Spleen (tissue), 13 donors: ENCODE measurements at places on chromosomes 5 and 9. TPM values are rescaled to one million over a fixed set of nuclear protein-coding genes. Genes with fewer than 3 reads are reported as not detected.
A peak's percentile ranks its signal among the peaks of the same experiment; 100 is the strongest.

Gene OR1L6
- total RNA-seq: not detected

DNA sequence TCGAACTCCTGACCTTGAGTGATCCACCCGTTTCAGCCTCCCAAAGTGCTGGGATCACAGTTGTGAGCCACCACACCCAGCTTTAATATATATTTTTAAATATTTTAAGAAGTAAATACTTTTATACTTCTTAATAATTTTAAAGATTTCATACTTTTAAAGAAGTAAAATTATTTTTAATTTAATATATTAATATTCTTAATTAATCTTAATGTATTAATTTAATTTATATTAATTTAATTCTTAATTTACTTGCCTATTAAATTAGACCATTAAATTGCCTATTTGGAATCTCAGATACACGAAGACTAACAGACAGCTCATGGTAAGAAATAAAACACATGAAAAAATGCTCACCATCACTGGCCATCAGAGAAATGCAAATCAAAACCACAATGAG is 1087.4 kb downstream of the CDH18 start:
- H3K36me3 ChIP-seq: no peaks in the 10 kb centered on the region
- no peaks in the 10 kb centered on the region for H3K4me1 ChIP-seq
- H3K4me3 ChIP-seq: no peak overlapping the region
- H3K27ac ChIP-seq: no peak overlapping the region

DNA sequence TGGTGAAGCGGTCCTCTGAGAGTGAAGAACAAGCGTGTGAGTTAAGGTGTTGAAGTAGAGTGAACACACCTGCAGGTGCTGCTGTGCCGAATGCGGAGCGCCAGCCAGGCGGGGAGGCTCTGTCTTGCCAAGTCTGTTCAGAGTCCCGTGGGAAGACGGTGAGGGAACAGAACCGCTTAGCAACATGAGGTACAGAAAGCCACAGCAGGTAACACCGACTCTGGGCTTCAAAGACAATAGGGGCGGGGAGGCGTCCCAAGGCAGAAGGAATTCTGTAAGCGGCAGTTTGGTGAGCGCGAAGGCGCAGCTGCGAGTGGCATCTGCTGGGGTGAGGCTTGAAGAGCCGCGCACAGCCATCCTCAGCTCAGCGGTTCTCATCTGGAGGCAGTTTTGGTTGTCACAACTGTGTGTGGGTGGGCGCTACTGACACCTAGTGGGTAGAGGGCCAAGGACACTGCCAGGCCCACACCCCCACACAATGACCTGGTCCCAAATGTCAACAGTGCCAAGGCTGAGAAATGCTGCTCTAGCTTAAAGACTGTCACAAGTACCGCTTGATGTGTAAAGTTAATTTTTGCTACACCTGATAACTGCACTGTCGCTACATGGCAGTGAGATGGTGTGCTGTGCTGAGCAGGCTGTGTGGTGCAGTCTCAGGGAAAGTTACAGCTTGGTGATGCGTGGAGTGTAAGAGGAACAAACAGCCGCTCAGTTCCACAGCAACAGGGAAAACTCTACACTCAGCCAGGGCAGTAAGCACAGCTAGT is 67.4 kb upstream of the TBC1D9B start:
- peak; percentile 89 for DNase-seq
- H3K4me1 ChIP-seq: peaks cover 34% of the 10 kb centered on the region
- H3K4me3 ChIP-seq: no peak overlapping the region

DNA sequence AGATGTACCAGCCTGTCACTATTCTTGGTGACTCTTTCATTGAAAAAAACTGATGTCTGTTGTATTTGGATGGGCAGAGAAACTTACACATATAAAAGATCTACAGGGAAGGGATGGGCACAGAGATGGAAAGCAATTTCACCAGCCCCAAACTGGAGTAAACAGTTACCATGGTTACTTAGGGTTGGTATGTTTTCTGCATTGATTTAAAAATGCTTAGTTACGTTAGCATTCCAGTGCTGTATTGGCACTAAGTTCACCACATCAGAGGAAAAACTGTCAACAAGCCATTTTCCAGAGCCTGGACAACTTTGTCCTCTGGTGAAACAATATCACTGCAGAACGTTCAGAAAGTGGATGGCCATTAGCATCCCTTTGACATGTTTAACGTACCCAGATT is 28.0 kb downstream of the MARCHF3 start:
- peaks cover 56% of the 10 kb centered on the region for H3K4me1 ChIP-seq
- DNase-seq: no peak
- no peaks in the 10 kb centered on the region for H3K36me3 ChIP-seq
- H3K27ac ChIP-seq: no peak overlapping the region

DNA sequence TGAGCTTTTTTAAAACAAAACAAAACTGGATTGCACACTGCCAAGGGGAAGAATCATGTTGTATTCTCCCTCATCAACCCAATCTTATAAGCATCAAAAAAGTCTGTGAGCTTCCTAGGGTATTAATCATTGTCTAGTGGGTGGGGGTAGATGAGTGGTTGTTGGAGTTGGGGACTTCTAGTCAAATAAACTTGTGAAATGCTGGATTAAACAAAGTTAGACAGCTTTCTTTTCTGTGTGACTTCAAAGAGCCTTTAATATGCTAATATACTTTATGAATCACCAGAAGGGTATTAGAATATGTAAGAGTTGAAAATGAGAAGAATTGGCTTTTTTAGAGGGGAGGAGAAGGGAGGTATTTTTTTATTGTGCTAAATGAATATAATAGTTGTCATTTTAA is 87.7 kb downstream of the GALNT10 start:
- H3K4me1 ChIP-seq: peaks cover 20% of the 10 kb centered on the region
- no peak overlapping the region for H3K4me3 ChIP-seq
- no peak for DNase-seq
- H3K27me3 ChIP-seq: no peaks in the 10 kb centered on the region
